Anterior cingulate cortex (tissue), 58 donors: ENCODE measurements at places on chromosomes 11 and 22.
A peak's percentile ranks its signal among the peaks of the same experiment; 100 is the strongest.

- no peak for DNase-seq
Measured at GRCh38 chr11:107676336-107677057, 35.4 kb downstream of the SLN start.

GRCh38 chr11:36953976-36954375 is 355.9 kb upstream of the RAG2 start:
- DNase-seq, result no peak

GRCh38 chr22:43455846-43456245 is 44.0 kb downstream of the MPPED1 start:
- no peak for DNase-seq

- DNase-seq, result no peak
Measured at GRCh38 chr22:25841775-25842174, 99.8 kb downstream of the MYO18B start.

GRCh38 chr22:27919942-27920755 is 1.1 kb upstream of the PITPNB start:
- DNase-seq, result no peak

GRCh38 chr11:66477263-66478201 is 2.7 kb upstream of the DPP3 start:
- DNase-seq, result no peak

DNA sequence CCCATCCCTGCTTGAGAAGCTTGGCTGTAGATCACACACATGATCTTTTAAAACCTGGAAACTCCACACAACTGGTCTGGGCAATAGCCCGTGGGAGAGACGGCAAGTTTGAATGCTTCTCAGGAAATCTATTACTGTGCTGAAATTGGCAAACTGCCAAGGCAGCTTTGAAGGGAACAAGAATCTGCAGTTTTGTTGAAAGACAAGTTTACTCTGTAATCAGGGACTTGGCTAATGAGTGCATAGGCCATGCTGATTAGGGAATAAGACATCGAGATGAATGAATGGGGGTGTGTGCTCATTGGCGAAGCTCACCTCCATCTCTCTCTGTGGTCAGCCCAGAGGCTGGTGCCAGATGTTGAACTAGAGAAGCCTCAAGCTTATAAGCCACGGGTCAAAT is 218.8 kb downstream of the HIPK3 start:
- DNase-seq, result peak; percentile 25

- DNase-seq, result peak; percentile 17
Measured at GRCh38 chr11:22666688-22667439, 453 bp downstream of the GAS2 start.

DNA sequence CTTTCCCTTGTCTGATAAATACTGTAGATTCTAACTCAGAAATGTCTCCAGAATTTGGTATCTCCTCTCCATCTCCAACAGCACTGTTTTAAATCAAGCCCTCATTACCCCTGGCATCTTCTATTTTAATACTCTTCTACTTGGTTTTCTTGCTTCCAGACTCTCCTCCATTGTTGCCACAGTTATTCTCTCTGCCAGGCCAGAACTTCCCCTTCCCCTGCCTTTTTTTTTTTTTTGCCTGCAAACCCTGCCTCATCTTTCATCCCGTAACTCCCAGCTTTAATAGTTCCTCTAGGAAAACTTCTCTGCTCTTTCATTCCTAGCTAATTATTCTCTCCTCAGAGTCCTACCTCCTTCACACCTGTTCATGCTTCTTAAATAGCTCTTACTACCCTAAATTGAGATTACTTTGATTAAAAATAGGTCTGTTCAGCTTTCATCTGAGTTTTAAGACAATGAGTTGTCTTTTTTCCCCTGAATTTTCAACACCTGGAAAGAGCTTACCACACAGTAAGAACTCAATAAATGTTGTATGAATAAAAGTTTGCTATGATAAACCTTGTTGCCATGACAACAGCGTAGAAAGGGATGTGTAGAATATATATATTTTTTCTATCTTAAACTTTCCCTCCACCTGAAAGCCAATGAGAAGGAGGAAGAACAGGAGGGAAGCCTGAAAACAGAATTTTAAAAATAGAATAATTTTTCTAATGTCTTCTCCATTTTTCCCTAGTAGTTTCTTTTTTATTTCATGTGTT is 3.6 kb downstream of the IL18 start:
- no peak for DNase-seq

- no peak for DNase-seq
Measured at GRCh38 chr22:37401401-37402183, 25.7 kb downstream of the ELFN2 start.

DNA sequence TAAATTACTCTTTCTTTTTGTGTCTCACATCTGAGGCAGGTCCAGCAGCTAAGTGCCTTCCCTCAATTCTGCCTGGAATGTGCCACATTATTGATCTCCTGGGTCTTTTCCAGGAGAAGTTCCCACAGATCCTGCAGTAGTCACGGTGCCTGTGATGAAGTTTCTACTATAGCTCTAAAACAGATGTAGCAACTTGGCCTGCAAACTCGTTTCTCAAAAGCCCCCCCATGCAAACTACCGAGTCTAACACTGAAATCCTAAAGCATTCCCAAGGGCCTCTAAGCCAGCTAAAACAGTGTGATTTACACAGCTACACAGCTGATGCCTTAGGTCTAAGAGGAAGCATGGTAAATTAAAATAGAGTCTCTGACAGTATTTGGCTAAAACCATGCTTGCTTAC is 54.3 kb downstream of the DDI1 start:
- DNase-seq, result no peak

DNA sequence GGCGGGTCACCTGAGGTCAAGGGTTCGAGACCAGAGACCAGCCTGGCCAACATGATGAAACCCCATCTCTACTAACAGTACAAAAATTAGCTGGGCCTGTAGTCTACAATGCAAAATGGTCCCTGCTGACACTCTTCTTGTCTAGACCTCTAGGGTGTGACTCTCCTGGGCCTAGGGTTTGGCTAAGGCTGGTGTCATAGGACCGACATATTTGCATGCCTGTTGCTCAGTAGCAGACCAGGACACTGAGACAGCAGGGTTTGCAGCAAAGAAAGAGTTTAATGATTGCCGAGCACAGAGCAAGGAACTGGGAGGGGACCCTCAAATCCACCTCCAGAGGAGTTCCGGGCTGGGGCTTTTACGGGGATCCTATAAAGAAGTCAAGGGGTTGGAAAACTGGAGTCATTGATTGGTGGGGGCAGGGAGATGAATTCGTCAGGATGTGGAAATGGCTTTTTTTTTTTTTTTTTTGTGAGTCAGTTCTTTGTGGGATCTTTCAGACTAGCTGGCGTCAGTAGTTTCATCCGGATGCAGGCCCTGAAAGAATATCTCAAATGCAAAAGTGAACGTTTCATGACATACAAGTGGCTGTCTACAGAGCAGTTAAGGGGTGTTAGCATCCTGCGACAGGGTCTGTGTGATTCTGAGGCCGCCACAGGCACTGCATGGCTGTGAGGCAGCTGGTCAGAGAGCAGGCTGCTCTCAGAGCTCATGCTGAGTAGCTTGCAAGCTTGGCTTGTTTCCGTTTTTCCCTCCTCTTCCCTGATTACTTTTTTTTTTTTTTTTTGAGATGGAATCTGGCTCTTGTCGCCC is 27.2 kb upstream of the A4GALT start:
- DNase-seq, result no peak
